ENCODE measurements at places on chromosomes 3 and 15.

- DNase-seq: no peak
Measured at GRCh38 chr3:178669758-178670157, 133.5 kb downstream of the KCNMB2 start.

GRCh38 chr3:16136055-16136454 lies 38.4 kb upstream of the GALNT15 start:
- DNase-seq: no peak

DNA sequence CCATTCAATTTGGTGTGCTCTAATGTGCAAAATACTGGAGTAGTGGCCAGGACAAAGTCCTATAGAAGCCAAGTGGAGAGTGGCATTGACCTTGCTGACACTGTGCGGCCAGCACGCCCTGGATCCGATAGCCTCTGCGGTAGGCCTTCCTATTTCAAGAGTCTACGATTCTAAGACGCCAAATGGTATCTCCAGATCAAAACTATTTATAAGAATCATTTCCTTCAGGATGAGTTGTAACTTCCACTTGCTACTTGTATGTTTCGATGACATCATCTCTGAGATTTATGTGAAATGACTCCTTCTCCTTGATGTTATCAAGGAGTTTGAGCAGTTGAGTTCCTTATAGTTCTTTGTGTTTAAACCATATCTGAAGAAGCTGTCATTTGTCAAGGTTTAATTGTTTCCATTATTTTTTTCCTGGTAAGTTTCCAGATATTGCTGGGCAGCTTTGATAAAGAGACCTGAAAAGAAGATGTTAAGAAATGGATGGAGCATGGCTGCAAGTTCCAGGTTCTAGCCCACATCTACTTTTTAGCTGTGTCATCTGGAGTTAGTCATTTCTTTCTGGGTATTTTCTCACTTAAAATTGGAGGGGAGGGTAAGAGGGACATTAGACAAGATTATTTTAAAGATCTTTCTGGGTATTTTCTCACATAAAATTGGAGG lies 71.8 kb downstream of the TMEM44 start:
- DNase-seq: no peak

- no peak for DNase-seq
Measured at GRCh38 chr3:110243081-110243480, 828.5 kb upstream of the NECTIN3 start.

- DNase-seq: no peak
Measured at GRCh38 chr3:157063469-157063868, 96.5 kb downstream of the CCNL1 start.

- DNase-seq: no peak
Measured at GRCh38 chr3:135803028-135803692, 162.4 kb upstream of the PPP2R3A start.

- peak; percentile 37 for DNase-seq
Measured at GRCh38 chr3:9397906-9398699, 688 bp downstream of the SETD5 start.

GRCh38 chr3:149437710-149438109 lies 36.8 kb upstream of the TM4SF4 start:
- no peak for DNase-seq

GRCh38 chr3:126538966-126539365 lies 15.0 kb downstream of the CHST13 start:
- DNase-seq: no peak

DNA sequence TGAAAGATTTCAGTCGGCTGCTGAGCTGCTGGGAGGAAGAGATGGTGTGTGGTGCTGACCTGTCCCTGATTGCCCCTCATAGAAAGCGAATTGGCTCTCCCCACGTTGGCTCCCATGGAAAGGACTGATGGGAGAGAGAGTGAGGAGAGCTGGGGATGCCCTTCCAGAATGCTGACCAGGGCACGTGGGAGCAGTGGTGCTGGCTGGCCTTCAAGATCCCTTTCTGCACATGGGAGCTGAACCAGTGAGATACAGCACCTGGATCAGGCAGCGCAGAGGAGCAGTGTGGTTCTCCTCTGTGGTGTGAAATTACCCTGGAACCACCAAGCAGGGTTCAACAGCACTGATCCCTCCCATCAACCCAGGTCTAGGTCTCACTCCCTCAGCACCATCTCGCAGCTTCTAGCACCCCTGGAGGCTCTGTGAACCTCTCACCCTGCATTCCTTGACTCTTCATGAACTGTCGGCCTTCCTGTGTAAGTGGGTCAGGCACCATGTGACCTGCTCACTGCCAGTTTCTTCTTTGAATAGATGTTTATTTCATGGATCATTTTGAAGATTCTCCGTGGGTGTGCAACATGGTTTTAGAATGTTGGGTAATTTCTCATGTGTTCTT lies 55.7 kb downstream of the CACNA1D start:
- no peak for DNase-seq

- no peak for DNase-seq
Measured at GRCh38 chr3:184842433-184842832, 30.5 kb downstream of the VPS8 start.

DNA sequence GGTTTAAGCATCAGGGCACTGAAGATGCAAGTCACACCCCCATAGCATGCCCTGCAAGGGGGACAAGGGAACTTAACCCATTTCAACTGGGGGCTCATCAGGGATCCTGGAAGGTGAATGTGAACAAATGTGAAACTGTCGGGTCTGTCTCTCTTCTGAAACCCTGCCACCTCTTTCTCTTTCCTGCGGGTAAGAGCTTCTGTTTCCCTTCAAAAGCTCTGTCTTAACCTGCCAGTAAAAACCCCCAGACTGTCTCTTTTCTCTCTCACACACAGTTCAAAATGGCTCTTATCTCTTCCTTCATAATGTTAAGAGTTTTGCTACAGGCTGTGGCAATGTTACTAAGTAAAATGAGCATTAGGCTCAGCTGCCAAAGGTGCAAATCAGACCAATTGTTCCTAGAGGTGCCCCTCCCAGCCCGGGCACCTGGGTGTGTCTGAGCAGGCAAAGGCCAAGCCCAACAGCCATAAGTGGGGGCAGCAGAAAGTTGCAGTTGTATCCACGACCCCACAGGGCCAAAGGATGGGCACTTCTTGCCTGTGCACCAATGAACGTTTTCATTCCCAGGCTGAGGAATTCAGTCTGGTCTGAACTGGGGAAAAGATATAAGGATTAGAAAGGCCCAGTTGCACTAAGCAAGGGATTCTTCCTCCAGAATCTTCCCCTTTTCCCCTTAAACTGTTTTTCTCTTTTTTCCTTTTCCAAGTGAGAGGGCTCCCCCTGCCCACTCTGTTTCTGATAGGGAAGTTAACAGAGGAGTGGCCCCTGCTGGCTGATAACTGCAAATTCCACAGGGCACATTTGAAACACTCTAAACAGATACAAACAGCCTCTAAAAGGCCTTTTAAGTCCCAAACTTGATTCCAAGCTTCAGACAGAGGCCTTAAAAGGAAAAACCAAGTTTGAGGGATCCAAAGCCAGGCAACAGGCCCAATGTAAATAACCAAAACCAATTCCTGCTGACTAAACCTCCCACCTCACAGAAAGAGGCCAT lies 113.8 kb upstream of the EPHA6 start:
- DNase-seq: no peak

DNA sequence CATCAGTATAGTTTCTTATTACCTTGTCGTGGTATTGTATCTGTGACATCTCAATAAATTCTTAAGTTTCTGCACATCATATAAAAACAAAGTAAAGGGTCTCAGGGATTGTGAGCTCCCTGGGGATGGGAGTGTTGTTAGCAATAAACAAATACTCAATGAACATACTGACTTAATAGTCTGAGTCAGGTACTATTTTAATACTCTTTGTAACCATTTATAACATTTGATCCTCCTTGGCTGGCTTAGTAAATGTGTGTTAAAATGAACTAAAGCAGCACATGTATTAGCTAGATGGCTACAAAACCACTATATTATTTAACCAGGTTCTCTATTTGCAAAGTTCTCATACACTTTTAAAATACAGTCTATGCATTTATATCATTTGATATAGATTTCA lies 1.8 kb downstream of the ICE2 start:
- DNase-seq: no peak

DNA sequence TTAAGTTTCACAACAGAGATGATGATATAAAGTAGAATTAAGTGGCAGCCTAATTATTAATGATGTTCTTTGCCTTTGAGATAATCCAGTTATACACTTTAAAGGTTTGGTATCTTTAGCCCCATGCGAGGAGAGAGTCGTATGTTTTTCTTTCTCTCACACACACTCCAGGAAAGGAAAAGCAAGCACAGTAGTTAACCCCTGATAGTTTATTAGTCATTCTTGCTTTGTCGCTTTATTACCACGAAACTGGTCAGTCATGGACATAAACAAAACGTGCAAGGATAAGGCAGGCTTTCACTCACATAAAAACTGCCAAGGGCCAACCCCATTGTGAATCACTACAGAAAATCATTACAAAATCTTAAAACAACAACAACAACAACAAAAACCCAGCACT lies 866.9 kb downstream of the FHIT start:
- no peak for DNase-seq

DNA sequence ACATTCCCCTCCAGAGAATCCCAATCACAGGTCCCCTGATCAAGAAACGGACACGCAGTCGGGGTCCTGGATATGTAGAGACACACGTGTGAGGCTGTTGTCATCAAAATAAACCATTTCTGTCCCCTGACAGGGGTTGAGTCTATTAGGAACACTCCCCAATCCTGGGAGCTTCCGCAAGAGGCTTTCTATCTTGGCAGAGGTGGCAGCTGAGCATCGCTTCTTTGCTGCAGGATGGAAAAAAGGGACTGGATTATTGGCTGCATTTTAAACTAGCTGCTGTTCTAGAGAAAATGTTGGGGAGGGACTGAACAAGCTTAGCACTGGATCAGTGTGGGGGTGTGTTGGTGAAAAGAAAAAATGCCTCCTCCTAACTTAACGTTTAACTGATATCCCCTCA lies 2.5 kb upstream of the CNTN4 start:
- DNase-seq: no peak

DNA sequence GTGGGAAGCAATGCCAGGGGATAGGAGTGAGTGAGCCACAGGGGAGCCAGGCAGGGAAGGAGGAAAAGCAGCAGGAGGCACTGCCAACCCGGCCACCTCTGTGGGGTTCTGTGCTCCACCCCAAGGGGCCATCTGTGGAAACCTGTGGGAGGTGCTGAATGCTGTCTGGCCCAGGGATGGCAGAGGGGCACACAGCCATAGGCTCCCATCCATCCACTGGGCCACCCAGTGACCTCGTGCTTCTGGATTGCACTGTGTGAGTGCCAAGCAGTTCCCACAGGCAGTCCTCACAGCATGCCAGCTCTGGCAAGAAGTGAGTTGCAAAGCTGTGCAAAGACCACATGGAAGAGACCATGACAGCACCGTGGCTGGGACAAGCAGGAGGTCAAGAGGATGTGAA lies 27.5 kb downstream of the DNAJB8 start:
- no peak for DNase-seq

DNA sequence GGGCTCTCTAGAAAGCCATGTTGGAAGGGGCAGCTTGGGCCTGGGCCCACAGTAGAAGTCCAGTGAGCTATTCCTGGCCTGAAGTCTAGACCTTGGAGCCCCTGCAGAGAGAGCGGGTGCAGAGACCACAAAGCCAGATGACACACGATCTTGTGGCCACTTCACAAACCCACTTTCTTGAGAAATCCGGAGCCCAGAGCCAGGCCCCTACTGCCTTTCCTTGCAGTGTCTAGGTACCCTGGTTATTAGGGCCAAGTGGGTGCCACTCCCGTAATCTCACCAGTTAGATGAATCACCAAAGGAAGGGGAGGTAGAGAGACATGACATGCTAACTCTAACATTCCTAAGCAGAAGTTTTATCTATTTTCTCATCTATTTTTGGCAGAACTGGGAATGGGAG lies 72.5 kb upstream of the ADAMTSL3 start:
- DNase-seq: no peak

- DNase-seq: no peak
Measured at GRCh38 chr3:4716706-4717362, 223.7 kb downstream of the ITPR1 start.

GRCh38 chr3:30370681-30371271 lies 235.6 kb upstream of the TGFBR2 start:
- DNase-seq: no peak

GRCh38 chr3:113271189-113271588 lies 59.8 kb downstream of the BOC start:
- DNase-seq: no peak

DNA sequence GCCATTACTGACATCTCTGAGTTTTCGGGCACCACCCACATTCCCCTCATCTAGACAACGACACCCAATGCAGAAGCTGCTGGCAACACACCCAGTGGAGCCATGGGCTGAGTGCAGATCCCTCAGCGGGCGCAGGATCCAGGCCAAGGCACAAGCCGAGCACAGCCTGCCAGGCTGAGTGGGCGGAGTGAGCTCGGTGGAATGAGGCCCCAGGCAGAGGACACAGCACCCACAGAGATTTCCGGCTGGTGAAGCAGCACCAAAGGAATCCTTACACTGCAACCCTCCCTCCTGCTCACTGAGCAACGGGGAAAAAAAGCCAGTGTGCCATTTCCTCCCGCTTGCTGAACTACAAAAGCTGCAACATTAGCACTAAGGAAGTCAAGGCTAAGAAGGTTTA lies 34.3 kb downstream of the ZMAT3 start:
- DNase-seq: no peak

GRCh38 chr3:188123170-188123905 lies 30.6 kb upstream of the LPP start:
- DNase-seq: no peak

- no peak for DNase-seq
Measured at GRCh38 chr3:47392933-47393332, 12.1 kb downstream of the PTPN23 start.

- no peak for DNase-seq
Measured at GRCh38 chr15:52095597-52096262, 16.8 kb downstream of the BCL2L10 start.

DNA sequence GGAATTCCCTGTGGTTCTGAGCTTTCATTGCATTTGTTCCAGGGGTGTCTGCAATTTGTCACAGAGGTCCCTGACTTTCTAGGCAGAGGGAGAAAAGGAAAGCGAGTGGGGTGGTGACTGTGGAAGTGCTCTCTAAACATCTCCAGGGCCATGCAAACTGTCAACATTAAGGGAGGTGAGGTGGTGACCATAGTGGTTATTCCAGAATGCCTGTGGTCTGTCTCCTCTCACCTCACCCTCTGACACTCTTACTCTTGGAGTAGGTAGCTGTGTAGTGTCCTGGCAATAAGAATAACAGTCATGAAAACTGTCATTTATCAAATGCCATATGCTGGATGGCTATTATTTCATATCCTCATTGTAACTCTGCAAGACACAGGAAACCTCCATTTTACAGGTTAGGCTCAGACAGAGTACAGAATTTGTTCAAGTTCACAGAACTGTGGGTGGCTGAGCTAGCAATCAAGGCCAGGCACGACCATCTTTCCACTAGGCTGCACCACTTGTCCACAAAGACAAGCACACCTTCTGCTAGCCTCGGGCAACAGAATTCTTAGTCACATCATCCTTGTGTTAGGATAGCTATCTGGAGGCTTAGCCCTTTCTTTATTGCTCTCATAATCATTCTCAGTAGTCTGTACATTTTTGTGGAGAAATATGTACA lies 179.4 kb downstream of the CD47 start:
- no peak for DNase-seq

- no peak for DNase-seq
Measured at GRCh38 chr3:64891021-64891420, 203.2 kb upstream of the ADAMTS9 start.

- DNase-seq: no peak
Measured at GRCh38 chr3:171281256-171281992, 178.8 kb downstream of the TNIK start.

Measured in activated CD4-positive, CD25-positive, alpha-beta regulatory T cell (primary cell).